T-helper 17 cell (primary cell): ENCODE measurements at places on chromosomes 4 and X. TPM values are rescaled to one million over a fixed set of nuclear protein-coding genes. Genes with fewer than 3 reads are reported as not detected.

The CCKAR gene
- total RNA-seq: not detected

GRCh38 chr4:124907881-124908280 is 195.3 kb upstream of the ANKRD50 start:
- no peak for DNase-seq

The PAGE2 gene
- total RNA-seq: not detected

- no peak for DNase-seq
Observed at GRCh38 chr4:138696771-138697170, 318.8 kb upstream of the NOCT start.

DNA sequence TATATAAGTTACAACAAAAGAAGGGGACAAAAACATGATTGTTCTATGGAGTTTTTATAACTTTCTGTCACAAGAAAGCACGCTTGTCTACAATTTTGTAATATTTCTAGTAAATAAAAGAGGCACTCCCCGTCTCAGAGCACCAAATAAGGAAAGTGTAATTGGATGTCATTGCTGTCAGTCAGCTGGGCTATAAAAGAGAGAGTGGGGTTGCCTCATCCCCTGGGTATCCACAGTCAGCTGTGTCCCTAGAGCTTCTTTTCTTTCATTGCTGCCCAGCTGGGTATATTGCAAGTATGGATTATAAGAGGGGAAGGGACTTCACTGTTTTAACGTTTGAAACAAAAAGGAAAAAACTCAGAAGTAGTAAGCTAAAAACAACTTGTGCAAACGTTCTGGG is 61.3 kb downstream of the NPNT start:
- no peak for DNase-seq

The SUPT20HL1 gene
- not detected for total RNA-seq

DNA sequence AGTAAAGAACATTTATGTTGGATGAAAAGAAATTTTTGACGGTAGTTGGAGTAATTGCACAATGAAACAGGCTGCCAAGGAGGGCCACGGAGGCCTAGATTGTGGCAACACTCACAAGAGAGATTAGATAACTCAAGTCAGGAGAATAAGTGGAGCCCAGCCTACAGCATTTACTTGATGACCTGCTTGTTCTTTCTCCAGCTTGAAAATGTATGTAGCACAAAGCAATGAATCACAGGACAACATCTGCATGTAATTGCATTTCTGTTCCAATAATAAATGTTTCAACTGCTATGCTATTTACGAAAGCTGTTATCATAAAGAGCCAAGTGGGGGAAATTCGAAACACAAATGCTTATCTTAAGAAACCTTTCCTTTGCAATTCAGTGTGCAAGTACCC is 221.2 kb upstream of the MID1 start:
- no peak for DNase-seq

DNA sequence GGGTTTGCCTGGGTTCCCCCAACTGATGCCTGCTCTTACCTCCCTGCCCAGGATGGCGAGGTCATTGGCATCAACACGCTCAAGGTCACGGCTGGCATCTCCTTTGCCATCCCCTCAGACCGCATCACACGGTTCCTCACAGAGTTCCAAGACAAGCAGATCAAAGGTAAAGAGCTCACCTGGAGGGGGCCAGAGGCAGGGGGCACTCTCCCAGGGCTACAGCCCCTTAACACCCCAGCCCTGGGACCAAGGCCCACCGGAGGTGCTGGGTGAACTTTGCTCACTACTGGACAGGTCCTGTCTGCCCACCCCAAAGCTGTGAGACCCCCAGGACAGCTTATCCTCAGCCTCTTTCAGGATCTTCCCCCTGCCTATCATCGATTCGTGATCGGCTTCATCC is 24.5 kb downstream of the HTRA3 start:
- DNase-seq: no peak
